ENCODE measurements at places on chromosomes 1 and 21.

- no peak for DNase-seq
Measured at GRCh38 chr1:225441314-225442122, 13.7 kb upstream of the LBR start.

DNA sequence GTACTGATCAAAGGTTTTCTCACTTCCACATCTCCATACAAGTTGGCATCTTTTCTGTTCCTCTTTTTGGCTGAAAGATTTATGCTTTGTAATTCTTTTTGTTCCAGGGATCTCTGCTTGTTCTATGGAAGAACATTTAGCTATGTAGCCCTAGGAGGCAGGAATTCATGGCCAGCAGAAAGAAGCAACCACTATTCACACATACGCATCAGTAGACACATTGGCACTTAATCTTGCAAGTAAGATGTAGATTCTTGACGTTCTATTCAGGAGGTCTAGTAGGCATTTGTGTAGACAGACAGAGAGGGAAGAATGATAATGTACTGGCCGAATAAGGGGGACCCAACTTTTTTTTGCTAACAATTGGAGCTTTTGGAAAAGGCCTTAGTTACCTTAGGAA is 336.0 kb downstream of the NUF2 start:
- DNase-seq, result no peak

- no peak for DNase-seq
Measured at GRCh38 chr1:182699393-182700350, 15.3 kb upstream of the RGS8 start.

DNA sequence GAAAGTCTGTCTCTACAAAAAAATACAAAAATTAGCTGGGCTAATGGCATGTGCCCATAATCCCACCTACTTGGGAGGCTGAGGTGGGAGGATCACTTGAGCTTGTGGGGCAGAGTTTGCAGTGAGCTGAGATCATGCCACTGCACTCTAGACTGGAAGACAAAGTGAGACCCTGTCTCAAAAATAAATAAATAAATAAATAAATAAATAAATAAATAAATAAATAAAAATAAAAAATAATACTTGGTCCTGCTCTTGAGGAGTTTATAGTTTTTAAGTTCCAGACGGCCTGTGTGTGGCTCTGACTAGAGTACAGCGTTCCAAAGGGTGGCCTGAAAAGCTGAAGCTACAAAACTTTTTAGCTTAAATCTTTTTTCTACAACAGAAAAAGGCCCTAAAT is 35.1 kb downstream of the PCSK9 start:
- DNase-seq, result no peak

DNA sequence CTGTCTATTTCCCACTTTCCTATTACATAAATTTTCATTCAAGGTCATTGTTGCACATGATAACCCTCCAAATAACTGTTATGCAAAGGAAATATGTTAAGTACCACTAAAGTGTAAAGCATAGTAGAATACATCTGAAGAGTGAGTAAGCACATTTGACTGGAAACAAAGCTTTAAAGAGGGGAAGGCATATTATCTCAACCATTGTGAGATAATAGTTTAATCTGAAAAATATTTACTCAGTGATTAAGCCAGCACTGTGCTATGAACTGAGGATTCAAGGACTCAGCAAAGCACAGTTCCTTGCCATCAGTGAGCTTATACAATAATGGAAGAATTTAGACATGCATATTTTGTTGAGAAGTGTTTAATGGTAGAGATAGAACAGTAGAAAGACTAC is 127.4 kb downstream of the HMCN1 start:
- no peak for DNase-seq

- DNase-seq, result no peak
Measured at GRCh38 chr1:230421481-230421880, 4.7 kb downstream of the PGBD5 start.

- no peak for DNase-seq
Measured at GRCh38 chr1:182297335-182297734, 94.3 kb downstream of the GLUL start.

Measured in pancreas (tissue), 10 donors.